ENCODE measurements at places on chromosomes 3 and 15. TPM values are rescaled to one million over a fixed set of nuclear protein-coding genes. Genes with fewer than 3 reads are reported as not detected.

GRCh38 chr15:25170113-25170731, 215.4 kb downstream of the SNRPN start:
- H3K4me1 ChIP-seq, result no peaks in the 10 kb centered on the region
- H3K27ac ChIP-seq, result no peak overlapping the region
- H3K4me3 ChIP-seq, result no peak overlapping the region
- no peaks in the 10 kb centered on the region for H3K36me3 ChIP-seq
- H3K27me3 ChIP-seq, result no peaks in the 10 kb centered on the region

DNA sequence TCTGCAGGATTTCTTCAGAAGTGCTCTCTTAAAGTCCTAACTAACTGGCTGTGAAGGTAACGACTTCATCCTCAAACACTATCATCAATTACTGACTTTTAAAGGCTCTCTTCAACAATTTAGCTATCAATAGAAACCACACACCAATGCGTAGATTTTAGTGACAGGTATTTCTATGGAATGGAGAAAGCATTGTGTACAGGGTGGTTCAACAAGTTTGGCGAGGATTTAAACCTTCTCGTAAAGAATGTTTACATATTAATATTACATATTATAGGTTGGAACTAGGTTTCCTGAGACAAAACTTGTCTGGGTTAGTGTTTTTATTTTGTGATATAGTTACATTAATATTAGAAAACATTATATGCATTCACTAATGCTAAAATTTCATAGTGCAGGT, 233.6 kb downstream of the CHL1 start:
- H3K4me3 ChIP-seq, result no peak overlapping the region
- H3K4me1 ChIP-seq, result no peaks in the 10 kb centered on the region
- H3K27me3 ChIP-seq, result no peaks in the 10 kb centered on the region
- no peak overlapping the region for H3K27ac ChIP-seq
- no peaks in the 10 kb centered on the region for H3K36me3 ChIP-seq

DNA sequence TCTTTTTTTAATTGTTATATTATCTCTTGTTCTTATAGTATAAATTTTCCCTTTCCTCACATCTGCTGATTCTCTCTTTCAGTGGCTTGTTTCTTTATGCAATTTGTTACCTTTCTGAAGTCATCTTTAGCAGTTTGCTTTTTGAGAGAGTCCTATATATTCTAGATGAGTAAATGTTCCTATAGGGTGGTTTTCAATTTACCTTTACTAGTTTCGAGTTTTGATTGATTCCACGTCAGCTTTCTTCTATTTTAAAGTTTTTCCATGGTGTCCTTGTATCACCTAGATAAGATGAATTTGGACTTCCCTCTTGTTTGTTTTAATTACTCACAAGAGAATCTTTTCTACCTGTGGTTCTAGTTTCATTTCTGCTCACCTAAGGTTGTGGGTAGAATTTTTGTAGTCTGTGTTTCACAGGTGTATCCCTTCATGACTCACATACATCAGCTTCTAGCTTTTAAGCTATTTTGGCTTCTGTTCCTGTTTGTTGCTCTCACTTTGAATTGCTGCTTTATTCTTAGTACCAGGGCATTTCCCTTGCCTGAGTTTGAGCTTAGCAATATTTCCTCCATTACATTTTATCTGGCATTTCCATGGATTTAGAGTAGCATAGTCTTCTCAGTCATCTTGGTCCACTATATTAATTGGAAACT, 6.4 kb downstream of the TEX9 start:
- H3K4me3 ChIP-seq, result no peak overlapping the region
- no peaks in the 10 kb centered on the region for H3K27me3 ChIP-seq
- H3K4me1 ChIP-seq, result no peaks in the 10 kb centered on the region
- no peak for DNase-seq
- H3K27ac ChIP-seq, result no peak overlapping the region

GRCh38 chr3:121651684-121652083, 9.0 kb downstream of the HCLS1 start:
- no peak overlapping the region for H3K4me3 ChIP-seq
- no peaks in the 10 kb centered on the region for H3K4me1 ChIP-seq
- no peak for DNase-seq
- H3K27ac ChIP-seq, result no peak overlapping the region
- H3K27me3 ChIP-seq, result no peaks in the 10 kb centered on the region

- no peak for DNase-seq
- no peak overlapping the region for H3K27ac ChIP-seq
- H3K36me3 ChIP-seq, result no peaks in the 10 kb centered on the region
- no peaks in the 10 kb centered on the region for H3K4me1 ChIP-seq
- no peak overlapping the region for H3K4me3 ChIP-seq
Observed at GRCh38 chr15:73387507-73388255, 18.9 kb upstream of the HCN4 start.

DNA sequence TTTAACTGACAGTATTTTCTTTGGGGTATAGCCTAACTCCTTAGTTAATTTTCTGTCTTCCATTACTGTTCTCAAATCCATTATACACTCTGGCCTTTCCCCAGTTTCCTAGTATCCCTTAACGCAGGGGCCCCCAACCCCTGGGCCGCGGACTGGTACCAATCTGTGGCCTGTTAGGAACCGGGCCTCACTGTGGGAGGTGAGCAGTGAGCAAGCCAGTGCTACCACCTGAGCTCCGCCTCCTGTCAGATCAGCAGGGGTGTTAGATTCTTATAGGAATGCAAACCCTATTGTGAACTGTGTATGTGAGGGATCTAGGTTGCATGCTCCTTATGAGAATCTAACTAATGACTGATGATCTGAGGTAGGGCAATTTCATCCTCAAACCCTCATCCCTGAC, 75.1 kb downstream of the DOCK3 start:
- H3K27ac ChIP-seq, result no peak overlapping the region
- H3K36me3 ChIP-seq, result no peaks in the 10 kb centered on the region
- no peak overlapping the region for H3K4me3 ChIP-seq
- no peaks in the 10 kb centered on the region for H3K4me1 ChIP-seq

Gene SERPINI2
- total RNA-seq, result not detected

DNA sequence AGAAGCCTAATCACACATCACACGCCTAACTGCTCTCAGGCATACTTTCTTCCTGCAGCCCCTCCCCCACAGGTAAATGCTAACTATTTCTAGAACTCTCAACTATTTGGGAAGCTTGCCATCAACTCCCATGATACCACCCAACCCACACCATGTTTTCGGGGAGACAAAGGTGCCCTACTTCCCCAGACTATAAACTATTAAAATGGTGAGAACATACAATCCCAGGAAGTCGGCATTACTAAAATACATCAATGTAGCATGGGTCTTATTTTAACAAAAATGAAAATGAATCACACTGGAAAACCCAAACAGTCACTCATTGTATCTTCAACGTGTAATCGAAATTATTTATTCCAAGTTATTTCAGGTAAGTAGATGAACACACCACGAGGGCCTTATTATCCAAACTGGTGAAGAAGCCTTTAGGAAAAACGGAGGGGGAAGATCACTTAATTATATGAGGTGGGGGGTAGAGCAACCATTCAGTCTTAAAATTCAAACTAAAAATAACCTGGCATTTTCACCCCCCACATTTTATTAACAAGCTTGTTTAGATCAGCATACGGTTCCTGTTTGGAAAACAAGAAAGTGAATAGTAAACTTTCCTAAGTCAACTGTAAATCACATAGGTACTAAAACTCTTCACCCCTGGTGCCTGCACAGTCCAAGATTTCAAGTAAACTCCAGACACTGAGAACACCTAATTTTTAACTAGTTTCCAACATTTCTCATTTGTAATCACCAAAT, 1.9 kb downstream of the TBL1XR1 start:
- H3K36me3 ChIP-seq, result no peaks in the 10 kb centered on the region
- H3K27me3 ChIP-seq, result no peaks in the 10 kb centered on the region
- peak overlapping the region; percentile 72 for H3K27ac ChIP-seq
- peaks cover 6% of the 10 kb centered on the region for H3K4me1 ChIP-seq
- peak overlapping the region; percentile 74 for H3K4me3 ChIP-seq

Gene CCR9
- 0.22 TPM for total RNA-seq

DNA sequence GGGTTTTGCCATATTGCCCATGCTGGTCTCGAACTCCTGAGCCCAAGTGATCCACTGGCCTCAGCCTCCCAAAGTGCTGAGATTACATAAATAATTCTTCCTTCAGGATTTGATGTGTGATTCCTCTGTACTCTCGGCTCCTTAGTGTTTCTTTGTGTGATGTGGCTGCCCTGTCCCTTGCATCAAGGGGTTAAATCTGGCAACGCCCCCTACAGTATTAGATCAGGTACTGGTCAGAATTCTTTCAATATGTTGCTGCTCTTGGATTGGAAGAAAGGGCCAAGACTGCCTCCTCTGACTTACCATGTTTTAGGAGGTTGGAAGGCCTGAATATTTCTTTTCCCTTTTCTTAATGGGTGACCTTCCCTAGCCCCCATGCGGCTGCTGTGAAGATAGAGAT, 390.6 kb upstream of the WNT5A start:
- no peaks in the 10 kb centered on the region for H3K36me3 ChIP-seq
- H3K27ac ChIP-seq, result no peak overlapping the region
- DNase-seq, result no peak
- H3K4me3 ChIP-seq, result no peak overlapping the region
- H3K27me3 ChIP-seq, result no peaks in the 10 kb centered on the region

Gene DOCK3
- total RNA-seq, result 0.54 TPM

GRCh38 chr3:131167867-131168266, 141.2 kb downstream of the NEK11 start:
- H3K27ac ChIP-seq, result no peak overlapping the region
- H3K4me1 ChIP-seq, result no peaks in the 10 kb centered on the region
- H3K4me3 ChIP-seq, result no peak overlapping the region
- no peak for DNase-seq
- no peaks in the 10 kb centered on the region for H3K36me3 ChIP-seq

Gene SLCO2A1
- 169 TPM for total RNA-seq

Gene P2RY1
- 2.2 TPM for total RNA-seq

- H3K36me3 ChIP-seq, result no peaks in the 10 kb centered on the region
- no peak overlapping the region for H3K27ac ChIP-seq
- no peaks in the 10 kb centered on the region for H3K4me1 ChIP-seq
- no peaks in the 10 kb centered on the region for H3K27me3 ChIP-seq
- no peak overlapping the region for H3K4me3 ChIP-seq
Observed at GRCh38 chr3:77081240-77081661, 41.4 kb downstream of the ROBO2 start.

Gene DNAH12
- 0.38 TPM for total RNA-seq

Gene SPINK8
- total RNA-seq, result not detected

Gene SLC2A2
- 12.6 TPM for total RNA-seq

DNA sequence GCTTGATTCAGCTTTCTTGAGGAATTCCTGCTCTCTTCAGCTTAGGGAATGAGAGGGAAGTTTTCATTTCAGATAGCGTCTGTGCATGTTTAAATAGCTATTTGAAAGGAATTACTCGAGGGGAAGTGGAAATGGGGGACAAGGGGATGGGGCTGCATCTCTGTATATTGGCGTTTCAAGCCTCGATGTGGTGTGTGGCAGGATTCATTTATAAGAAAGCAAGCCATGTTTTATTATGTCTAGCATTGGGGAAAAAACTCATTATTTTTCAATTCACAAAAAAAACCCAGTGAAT, 1.0 kb downstream of the ATP2C1 start:
- H3K27me3 ChIP-seq, result no peaks in the 10 kb centered on the region
- no peaks in the 10 kb centered on the region for H3K4me1 ChIP-seq
- peak overlapping the region; percentile 94 for H3K27ac ChIP-seq
- H3K36me3 ChIP-seq, result no peaks in the 10 kb centered on the region

DNA sequence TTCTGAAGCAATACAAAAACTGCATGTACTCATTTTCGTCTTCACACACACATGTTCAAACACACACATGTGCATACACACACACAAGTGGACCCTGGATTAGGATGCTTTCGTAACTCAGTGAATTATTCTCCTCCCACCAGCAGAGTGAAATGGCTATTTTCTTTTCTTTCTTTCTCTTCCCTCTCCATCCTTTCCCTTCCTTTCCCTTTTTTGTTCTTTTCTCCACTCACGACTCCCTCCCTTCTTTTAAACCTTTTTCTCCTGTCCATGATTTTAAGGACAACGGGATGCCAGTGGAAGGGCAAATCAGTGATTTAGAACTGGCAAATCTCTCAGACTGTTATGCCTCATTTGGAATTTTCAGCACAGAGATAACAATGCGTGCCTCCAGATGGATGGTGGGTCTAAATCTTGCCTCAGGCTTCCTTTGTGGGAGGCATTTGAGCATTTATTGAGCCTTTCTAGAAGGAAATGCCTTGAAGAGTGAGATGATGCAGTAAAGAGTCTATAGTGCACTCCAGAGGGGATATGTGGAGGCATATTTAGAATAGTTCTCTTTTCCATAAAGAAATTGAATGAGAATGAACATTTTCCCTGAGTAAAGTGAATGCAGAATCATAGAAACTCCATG, 130.4 kb upstream of the SLC7A14 start:
- no peaks in the 10 kb centered on the region for H3K36me3 ChIP-seq
- no peak for DNase-seq
- H3K27ac ChIP-seq, result no peak overlapping the region
- no peak overlapping the region for H3K4me3 ChIP-seq
- H3K27me3 ChIP-seq, result no peaks in the 10 kb centered on the region

Gene DAZL
- not detected for total RNA-seq

GRCh38 chr15:90882781-90883525, 1.4 kb upstream of the FES start:
- no peak for DNase-seq
- no peaks in the 10 kb centered on the region for H3K36me3 ChIP-seq
- H3K27me3 ChIP-seq, result no peaks in the 10 kb centered on the region
- peak overlapping the region; percentile 85 for H3K27ac ChIP-seq

- no peak overlapping the region for H3K27ac ChIP-seq
- no peaks in the 10 kb centered on the region for H3K36me3 ChIP-seq
- H3K4me3 ChIP-seq, result no peak overlapping the region
- peaks cover 3% of the 10 kb centered on the region for H3K4me1 ChIP-seq
Observed at GRCh38 chr3:177135841-177136492, 61.3 kb downstream of the TBL1XR1 start.

Gene TMEM212
- total RNA-seq, result not detected

Gene HAUS2
- total RNA-seq, result 17.4 TPM

- no peaks in the 10 kb centered on the region for H3K27me3 ChIP-seq
- no peaks in the 10 kb centered on the region for H3K36me3 ChIP-seq
- H3K27ac ChIP-seq, result no peak overlapping the region
- no peak for DNase-seq
Observed at GRCh38 chr3:29514170-29514569, 233.3 kb downstream of the RBMS3 start.

Gene TYRO3
- total RNA-seq, result 2.5 TPM

Gene UROC1
- total RNA-seq, result not detected

GRCh38 chr3:29503958-29504357, 223.1 kb downstream of the RBMS3 start:
- no peaks in the 10 kb centered on the region for H3K36me3 ChIP-seq
- no peak overlapping the region for H3K27ac ChIP-seq
- no peak overlapping the region for H3K4me3 ChIP-seq
- no peak for DNase-seq
- H3K4me1 ChIP-seq, result no peaks in the 10 kb centered on the region

Gene ATP8B4
- 12.5 TPM for total RNA-seq

DNA sequence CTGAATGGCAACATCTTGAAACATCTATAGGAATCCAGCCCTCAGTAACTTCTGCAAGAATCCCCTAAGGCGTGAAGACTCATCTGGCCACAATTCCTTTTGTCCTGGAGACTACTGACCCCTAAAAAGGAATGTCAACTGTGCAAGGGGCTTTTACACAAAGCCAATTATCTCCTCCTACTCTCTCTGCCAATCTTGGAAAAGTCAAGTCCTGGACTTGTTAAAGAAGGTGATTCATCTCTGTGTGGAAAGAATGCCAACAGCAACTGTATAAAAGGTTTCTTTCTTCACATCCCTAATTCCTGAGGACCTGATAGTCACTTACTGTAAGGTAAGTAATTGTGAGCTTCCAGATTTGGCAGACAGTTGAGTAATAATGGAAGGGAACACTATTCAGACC, 22.3 kb downstream of the THRB start:
- H3K27ac ChIP-seq, result no peak overlapping the region
- no peaks in the 10 kb centered on the region for H3K27me3 ChIP-seq
- no peak overlapping the region for H3K4me3 ChIP-seq
- DNase-seq, result no peak
- no peaks in the 10 kb centered on the region for H3K36me3 ChIP-seq

Gene AMIGO3
- total RNA-seq, result not detected

Measured in kidney (tissue), 22 donors.